DMS79 treated with DMSO at 0.1 percent for 48 hours (cell line): ENCODE measurements at places on chromosomes 7 and 10.

DNA sequence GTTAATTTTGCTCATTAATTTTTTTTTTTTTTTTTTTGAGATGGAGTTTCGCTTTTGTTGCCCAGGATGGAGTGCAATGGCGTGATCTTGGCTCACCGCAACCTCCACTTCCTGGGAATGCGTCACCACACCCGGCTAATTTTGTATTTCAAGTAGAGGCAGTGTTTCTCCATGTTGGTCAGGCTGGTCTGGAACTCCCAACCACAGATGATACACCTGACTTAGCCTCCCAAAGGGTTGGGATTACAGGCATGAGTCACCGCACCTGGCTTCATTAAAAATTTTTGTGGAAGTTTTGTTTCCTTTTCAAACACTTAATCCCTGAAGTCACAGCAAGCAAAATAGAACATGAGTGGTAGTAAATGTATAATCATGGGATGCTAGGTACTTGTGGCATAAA lies 857.2 kb upstream of the PHF14 start:
- DNase-seq = no peak

DNA sequence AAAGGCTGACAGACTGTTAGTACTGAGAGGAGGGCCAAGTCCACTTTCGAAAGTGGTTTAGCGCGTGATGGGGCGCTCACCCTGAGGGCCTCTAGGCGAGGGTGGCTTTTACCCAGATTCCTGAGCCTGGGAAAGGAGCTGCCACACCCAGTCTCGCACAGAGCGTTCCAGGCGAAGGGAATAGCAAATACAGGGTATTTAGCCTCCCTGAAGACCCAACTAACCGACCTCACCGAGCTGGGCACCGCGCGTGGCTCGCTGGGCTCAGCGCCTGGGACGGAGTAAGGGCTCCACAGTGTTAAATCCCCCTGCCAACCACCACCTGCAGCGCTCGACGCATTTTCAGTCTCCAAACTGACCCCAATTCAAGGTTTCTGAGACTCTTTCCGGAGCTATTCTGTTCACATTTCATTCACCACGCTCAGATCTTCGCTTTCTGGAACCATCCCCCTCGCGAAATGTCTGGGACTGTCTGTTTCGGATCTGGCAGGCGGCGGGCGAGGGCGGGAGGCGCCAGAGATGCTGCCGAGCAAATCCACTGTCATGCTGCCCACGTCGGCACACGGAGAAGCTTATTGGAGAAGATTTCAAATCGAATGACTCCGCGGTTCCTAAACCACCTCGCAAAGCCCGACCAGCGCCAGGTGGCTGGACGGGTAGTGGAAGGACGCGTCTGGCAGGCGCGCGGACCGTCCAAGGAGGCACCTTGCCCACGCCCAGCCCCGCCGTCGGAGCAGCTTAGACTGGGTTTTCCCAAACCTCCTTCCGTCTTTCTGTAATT lies 1.4 kb upstream of the OSBPL3 start:
- DNase-seq = peak; percentile 47

DNA sequence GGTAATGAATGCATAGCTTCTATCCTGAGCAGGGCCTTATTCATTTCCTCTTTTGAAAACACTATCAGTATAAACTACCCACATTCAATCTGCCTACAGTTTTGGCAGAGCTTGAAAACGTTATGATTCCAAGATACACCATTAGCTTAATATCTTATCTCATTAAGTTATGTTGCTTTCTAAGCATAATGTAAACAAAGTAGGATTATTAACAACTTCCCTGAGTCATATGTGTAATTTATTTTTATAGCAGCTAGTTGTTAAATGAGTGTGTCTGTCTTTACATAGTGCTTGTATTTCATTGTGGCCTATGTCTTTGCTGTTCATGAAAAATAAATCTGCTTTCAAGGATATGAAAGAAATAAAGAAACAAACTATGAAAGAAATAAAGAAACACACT lies 106.2 kb upstream of the DLX6 start:
- DNase-seq = no peak

GRCh38 chr7:1703441-1703840 lies 33.4 kb downstream of the ELFN1 start:
- no peak for DNase-seq

GRCh38 chr7:55572378-55573233 lies at the start of gene VOPP1:
Gene VOPP1, minus strand, starts transcription at chr7:55572502. Its CDS starts 178 bp downstream, at chr7:55572324.
- DNase-seq = peak; percentile 37

DNA sequence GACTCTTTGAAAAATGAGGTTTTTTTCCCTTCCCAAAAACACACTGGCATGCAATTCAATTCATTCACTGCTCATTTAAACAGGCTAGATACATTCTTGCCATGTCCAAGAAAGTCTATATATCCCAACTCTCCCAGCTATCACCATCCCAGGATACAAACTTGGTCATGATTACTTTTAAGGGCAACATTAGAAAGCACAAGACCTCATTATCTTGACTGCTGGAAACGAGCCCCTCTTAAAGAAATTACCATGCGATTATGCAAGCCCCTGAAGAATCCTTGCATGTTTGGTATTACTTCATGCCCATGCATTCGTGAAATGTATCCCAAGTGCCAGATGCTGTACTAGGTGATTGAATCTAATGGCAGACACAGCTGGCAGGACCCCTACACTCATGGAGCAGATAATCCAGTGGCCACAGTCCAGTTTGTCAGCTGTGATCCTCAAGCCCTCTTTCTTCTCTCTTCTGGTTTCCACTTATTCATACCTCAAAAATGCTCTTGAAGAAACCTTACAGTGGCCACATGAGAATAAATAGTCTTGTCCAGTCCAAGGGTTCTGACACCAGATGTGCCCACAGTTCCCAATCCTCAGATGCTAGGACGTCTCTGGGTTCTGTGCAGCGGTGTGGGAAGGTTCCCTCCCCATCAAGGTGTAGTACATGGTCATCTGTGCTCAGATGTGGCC lies 103.7 kb upstream of the HABP2 start:
- DNase-seq = no peak

DNA sequence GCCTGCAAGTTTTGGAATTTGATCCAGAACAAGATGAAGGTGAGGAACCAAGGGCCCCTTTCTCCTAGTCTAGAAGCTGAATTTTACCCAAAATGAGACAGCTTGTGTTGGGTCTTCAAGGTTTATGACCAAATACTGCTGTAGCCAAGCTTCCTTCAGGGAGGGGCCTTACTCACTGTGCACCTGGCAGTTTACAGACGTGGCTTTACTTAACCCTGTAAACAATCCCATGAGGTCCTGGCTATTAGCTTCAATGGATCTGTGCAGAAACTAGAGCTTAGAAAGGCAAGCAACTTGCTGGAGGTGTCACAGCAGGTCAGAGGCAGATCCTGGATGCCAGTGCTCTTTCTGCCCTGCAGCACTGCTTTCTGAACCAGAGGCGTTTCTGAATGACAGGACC lies 46.7 kb downstream of the PDLIM1 start:
- DNase-seq = no peak

DNA sequence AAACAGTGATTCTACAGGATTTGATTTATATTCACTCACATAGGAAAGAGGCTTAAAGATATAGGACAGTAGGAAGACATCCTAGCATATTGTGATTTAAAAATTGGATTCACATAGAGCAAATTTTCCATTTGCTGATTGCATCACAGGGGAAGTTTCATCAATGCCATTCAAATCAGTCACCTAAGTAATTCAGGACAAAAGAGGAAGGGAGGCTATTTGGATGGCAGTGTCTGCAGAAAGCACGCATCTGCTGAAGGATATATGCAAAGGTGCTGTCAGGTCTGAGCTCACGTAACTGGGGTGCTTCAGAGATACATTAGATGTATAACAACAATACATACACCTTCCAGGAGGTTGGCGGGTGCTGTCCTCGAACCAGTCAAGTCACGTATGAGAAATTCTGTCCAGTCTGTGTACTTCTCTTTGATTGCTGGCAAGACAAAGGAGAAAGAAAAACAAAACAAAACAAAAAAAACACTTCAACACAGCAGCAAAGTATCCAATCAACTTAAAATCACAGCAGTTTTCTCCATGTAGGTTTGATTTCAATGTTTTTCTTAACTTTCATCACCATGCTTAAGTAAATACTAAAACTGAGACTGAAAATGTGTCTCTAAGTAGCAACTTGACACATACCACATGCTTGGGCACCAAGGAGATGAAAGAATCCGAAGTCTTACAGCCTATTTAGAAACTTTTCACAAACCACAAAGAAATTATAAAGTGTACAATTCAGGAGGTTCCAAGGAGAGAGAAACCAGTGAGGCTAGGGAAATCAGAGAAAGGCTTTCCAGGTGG lies 125.1 kb downstream of the SFMBT2 start:
- no peak for DNase-seq

- no peak for DNase-seq
Observed at GRCh38 chr7:144842377-144842851, 6.6 kb upstream of the TPK1 start.
